ENCODE measurements at places on chromosomes 3 and 15. TPM values are rescaled to one million over a fixed set of nuclear protein-coding genes. Genes with fewer than 3 reads are reported as not detected.
A peak's percentile ranks its signal among the peaks of the same experiment; 100 is the strongest.

GRCh38 chr15:41810651-41811431, 17.1 kb upstream of the JMJD7 start:
- no peak for DNase-seq

GRCh38 chr3:121491683-121492320, 54.0 kb downstream of the POLQ start:
- DNase-seq, result no peak

- no peak for DNase-seq
Measured at GRCh38 chr3:85710490-85710889, 751.7 kb downstream of the CADM2 start.

GRCh38 chr15:73716417-73716816, 32.2 kb downstream of the CD276 start:
- no peak for DNase-seq

- no peak for DNase-seq
Measured at GRCh38 chr15:70067681-70068080, 30.0 kb downstream of the TLE3 start.

RASL12 gene
- 0.92 TPM for total RNA-seq

- no peak for DNase-seq
Measured at GRCh38 chr15:83205725-83206324, 1.8 kb downstream of the HDGFL3 start.

DLL4 gene
- 0.82 TPM for total RNA-seq

DNA sequence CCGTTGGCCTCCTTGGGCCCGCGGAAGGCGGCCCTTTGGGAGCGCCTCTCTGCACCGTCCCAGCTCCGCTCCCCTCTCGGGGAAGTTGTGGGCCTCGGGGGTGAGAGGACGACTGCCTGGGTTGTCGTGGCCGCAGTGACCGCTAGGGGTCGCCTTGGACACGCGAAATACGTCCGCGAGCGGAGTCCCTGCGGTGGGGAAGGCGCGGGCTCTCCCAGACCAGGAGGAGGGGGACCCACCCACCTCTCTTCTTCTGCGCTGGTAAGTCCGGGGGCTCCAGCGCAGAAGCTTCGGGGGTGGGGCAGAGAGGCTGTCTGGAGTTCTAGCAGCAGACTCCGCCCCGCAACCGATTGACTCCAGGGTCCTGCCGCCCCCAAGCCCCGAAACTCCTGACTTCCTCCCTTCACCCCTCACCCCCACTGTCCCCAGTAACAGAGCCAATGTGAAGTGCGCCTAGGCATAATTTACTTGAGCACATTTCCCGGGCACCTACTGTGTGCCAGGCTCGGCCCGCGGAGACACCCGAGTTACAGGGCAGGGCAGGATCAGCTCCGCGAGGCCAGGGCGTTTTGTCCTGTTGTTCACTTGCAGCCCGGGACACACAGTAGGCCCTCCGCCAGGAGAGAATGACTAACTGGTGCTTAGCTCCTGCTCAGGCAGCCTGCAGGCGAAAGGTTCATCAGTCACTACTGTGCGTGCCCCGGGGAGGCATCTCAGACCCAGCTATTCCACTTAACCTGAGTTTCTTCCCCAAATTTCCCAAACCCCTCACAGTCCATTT, 32.8 kb downstream of the DNASE1L3 start:
- DNase-seq, result no peak

SKIL gene
- 117 TPM for total RNA-seq

ATP13A5 gene
- not detected for total RNA-seq

DNA sequence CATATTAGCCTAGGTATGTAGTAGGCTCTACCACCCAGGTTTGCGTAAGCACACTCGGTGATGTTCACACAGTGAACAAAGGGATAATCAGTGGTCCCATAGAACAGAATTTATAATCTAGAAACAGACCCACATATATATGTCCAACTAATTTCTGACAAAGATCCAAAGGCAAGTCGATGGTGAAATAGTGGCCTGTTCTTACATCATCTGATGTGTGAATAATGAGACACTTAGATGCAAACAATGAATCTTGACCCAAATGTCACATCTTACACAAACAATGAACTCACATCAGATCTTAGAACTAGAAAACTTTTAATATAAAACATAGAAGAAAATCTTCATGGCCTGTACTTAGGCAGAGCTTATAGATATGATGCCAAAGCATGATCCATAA, 17.6 kb upstream of the TM2D3 start:
- DNase-seq, result no peak

PRR23E gene
- total RNA-seq, result not detected

- peak; percentile 97 for DNase-seq
Measured at GRCh38 chr3:198071602-198072287, 111.7 kb downstream of the LMLN start.

- no peak for DNase-seq
Measured at GRCh38 chr15:83445643-83446042, 1.5 kb upstream of the SH3GL3 start.

DNA sequence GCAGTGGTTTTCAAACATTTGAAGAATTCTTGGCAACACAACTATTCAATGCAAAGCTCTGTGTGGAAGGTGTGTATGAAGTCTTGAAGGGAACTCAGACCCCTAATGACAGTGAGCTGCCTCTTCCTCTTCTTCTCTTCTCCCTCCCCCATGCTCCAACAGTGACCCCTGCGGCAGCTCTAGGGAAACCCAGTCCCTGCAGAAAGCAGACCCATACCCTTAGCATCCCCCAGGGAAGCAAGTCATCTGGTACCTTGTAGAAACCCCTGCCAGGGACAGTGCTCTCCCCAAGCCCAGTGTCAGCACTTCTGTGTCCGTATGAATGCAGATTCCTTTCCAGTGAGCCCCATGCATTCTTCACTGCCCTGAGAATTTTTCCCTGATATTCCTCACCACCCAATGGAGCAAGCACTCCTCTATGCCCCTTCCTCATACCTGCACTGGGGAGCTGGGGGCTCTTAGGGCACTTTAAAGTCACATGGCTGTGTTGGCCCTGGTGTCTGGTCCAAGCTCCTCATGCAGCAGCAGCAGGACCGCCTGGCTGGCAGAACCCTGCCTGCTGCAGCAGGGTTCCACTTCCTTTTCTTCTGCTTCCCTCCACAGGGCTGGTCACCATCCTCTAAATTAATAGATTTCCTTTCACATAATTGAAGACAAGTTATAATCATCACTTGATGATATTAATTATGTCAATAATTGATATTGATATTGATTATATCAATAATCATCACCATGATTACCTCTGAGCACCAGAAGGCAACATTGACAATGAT, 442.5 kb downstream of the EPHB1 start:
- DNase-seq, result no peak

LIPC gene
- total RNA-seq, result 1.1 TPM

- no peak for DNase-seq
Measured at GRCh38 chr3:40249168-40249567, 60.3 kb upstream of the EIF1B start.

GRCh38 chr3:138426211-138426610, 8.2 kb upstream of the ESYT3 start:
- no peak for DNase-seq

DNA sequence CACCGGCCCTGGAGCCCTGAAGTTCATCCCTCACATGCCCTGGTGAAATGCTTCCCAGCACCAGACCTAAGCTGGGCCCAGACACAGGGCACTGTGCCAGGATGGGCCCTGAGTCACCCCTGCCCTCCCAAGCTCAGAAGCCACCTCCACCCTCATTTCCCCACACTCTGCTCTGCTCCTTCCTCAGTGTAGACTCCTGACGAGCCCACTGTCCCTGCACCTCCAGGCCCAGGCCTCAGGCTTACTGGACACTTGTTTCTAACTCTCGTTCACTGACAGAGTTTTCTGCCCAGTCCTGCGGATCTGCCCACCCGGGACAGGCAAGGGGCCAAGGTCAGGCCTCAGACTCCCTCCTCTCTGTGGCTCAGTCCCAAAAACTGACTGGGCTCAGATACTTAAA, 112.6 kb upstream of the RNF7 start:
- peak; percentile 19 for DNase-seq

COPG1 gene
- total RNA-seq, result 173 TPM

DNA sequence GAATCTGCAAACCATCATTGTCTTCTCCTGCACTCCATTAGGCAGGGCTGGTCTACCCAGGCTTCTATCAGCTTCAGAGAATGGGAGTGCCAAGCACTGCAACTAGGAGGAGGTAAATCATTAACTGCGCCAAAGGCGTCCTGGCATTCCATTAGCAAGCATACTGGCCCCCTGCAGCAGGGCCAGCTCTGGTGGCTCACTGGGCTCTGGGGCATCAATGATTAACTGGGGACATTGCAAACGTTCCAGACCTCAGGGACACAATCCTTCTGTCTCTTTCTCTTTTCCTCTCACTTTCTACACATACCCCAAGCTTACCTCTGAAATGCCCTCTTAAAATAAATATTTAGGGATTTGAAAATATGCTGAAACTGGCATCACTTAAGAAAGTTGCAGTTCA, 129.0 kb downstream of the MYLK start:
- DNase-seq, result peak; percentile 90

DNA sequence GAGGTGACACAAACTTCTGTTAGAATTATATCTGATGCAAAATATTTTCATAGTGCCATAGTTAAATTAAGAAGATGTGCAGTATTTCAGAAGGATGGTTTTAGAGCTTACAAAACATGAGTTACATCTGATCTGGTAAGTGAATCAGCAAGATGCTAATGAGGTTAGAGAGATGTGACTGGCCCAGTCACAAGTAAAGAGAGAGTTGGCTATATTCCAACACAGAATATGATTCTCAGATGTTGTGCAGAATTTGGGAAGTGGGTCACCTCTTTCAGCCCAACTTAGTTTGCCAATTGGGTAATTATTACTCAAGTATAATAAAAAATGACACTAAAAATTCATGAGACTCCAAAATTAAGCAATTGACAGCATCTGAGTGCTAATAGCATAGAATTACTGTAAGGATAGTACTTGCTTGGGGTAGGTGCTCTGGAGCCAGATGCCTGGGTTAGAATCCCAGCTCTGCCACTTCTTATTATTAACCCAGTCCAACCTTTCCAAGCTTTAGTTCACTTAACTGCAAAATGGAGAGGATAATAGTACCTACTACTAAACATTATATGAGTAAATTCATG, 30.8 kb downstream of the P2RY1 start:
- DNase-seq, result no peak

- no peak for DNase-seq
Measured at GRCh38 chr3:172154768-172155664, 115.6 kb downstream of the FNDC3B start.

PRSS50 gene
- total RNA-seq, result 0.29 TPM

VEPH1 gene
- total RNA-seq, result 9.0 TPM

DNA sequence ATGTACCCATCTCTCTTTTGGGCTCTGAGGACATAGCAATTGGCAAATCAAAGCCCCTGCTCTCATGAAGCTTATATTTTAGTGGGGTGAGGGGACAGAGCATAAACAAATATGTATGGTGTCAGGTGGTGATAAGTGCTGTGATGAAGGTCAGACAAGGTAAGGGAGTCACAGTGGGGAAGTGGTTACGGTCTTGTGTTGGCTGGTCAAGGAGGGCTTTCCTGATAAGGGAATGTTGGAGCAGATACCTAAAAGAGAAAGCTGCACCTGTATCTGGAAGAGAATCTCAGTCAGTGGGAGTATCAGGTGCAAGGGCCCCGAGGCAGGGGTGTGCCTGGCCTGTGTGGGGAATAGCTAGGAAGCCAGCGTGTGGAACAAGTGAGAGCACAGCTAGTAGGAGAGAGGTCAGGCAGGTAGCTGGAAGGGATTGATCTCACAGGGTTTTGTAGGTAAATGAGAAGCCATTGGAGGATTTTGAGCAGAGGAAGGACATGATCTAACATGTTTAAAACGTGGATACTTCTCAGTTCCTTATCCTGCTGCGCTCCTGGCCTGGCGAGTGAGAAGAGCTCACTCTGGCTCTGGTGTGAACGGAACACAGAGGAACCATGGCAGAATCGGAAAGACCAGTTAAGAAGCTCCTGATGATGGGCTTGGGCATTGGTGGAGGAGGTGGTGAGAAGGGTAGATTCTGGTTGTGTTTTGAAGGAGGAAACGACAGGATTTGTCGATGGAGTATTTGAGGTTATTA, 35.5 kb downstream of the MRAS start:
- no peak for DNase-seq

- no peak for DNase-seq
Measured at GRCh38 chr3:196849180-196849741, 18.5 kb upstream of the SENP5 start.
